ENCODE measurements at places on chromosomes 4 and X.

DNA sequence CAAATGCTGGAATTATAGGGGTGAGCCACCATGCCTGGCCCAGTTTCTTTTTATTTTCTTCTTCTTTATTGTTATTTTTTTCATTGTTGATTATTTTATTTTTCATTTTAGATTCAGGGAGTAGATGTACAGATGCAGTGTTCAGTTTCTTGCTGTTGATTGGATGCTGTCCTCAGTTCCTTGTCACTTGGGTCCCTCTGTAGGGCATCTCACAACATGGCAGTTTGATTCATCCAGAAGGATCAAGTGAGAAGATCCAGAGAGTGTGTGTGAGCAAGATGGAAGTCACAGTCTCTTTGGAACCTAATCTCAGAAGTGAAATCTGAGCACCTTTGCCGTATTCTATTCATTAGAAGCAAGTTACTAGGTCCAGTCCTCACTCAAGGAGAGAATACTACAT, 20.9 kb downstream of the HMGB3 start:
- H3K27me3 ChIP-seq: no peaks in the 10 kb centered on the region
- peaks cover 7% of the 10 kb centered on the region for H3K36me3 ChIP-seq
- no peak overlapping the region for H3K4me3 ChIP-seq
- DNase-seq: no peak
- no peaks in the 10 kb centered on the region for H3K4me1 ChIP-seq

- no peak overlapping the region for H3K4me3 ChIP-seq
- no peaks in the 10 kb centered on the region for H3K36me3 ChIP-seq
- H3K27ac ChIP-seq: no peak overlapping the region
- no peak for DNase-seq
- no peaks in the 10 kb centered on the region for H3K4me1 ChIP-seq
Measured at GRCh38 chrX:131782646-131783045, 238.8 kb downstream of the OR13H1 start.

- peak; percentile 56 for DNase-seq
- no peak overlapping the region for H3K27ac ChIP-seq
- no peaks in the 10 kb centered on the region for H3K27me3 ChIP-seq
- H3K36me3 ChIP-seq: no peaks in the 10 kb centered on the region
- H3K4me3 ChIP-seq: no peak overlapping the region
Measured at GRCh38 chr4:972651-973424, 531 bp downstream of the DGKQ start.

DNA sequence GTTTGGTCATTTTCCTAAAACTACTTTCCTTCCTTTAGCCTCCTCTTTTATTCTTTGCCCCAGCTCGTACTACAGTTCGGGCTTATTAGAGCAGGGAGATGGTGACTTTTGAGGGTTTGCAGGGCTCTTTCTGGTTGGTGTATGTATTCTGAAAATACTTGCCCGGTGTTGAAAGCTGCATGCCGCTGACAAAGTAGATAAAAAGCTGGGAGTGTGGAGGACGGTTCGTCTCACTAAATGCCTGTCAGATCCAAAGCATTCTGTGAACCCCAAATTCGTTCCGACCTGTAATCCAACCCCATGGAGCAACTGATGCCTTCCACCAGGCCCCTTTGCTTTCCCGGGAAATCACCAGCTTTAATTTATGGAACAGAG, 19.2 kb downstream of the TRIM2 start:
- H3K27ac ChIP-seq: peak overlapping the region; percentile 69
- H3K4me3 ChIP-seq: peak overlapping the region; percentile 87
- no peaks in the 10 kb centered on the region for H3K27me3 ChIP-seq
- DNase-seq: no peak

DNA sequence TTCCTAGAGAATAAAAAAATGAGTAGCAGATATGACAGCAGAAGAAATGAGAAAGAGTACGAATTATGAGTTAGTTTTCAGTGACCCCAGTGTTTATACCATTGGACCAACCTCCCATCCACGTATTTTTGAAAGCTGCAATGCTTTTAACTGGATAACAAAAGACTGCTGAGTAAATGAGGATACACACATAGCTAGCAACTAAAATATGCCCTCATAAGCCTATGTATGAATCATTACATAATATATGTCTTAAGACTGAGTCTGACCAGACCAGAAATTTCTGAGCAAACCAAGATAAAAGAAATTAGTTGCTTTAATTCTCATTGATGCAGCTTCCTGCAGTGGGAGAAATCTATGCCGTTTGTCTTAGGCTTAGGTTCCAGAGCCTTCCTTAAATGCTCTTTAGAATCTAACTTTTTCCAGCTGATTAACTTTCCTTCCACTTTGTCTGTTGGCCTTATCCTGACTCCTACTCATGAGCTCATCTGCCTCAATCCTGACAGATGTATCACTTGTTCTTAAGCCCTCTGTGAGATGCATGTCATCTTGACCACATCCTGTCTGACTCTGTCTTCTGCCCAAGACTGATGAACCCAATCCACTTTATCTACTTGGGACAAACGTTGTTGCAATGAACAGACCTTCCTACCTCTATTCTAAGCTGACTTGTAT, 301.4 kb upstream of the AADAT start:
- H3K4me1 ChIP-seq: no peaks in the 10 kb centered on the region
- no peak overlapping the region for H3K4me3 ChIP-seq
- DNase-seq: no peak
- H3K36me3 ChIP-seq: no peaks in the 10 kb centered on the region

- H3K27ac ChIP-seq: no peak overlapping the region
- no peak for DNase-seq
- H3K36me3 ChIP-seq: no peaks in the 10 kb centered on the region
- H3K4me1 ChIP-seq: peaks cover 5% of the 10 kb centered on the region
Measured at GRCh38 chr4:2047031-2047660, 12.0 kb upstream of the NAT8L start.

DNA sequence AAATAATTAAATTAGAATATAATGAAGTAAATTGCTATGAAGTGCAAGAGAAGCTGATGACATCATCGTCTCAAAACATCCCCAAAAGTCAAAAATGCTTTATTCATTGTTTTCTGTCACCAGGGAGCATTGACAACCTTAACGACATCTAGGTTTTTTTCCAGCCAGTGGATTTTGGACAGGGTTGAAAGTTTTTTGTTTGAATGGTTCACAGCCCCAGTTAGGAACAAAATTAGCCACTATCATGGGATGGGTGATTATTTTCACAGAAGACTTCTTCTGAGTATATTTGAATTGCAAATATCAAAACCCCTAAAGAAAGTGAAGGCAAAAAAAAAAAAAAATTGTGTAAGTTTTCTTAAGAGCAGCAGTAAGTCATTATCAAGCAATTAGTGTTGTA, 826.1 kb downstream of the STPG2 start:
- no peak overlapping the region for H3K4me3 ChIP-seq
- H3K27ac ChIP-seq: no peak overlapping the region
- no peaks in the 10 kb centered on the region for H3K4me1 ChIP-seq
- no peaks in the 10 kb centered on the region for H3K36me3 ChIP-seq
- no peaks in the 10 kb centered on the region for H3K27me3 ChIP-seq

DNA sequence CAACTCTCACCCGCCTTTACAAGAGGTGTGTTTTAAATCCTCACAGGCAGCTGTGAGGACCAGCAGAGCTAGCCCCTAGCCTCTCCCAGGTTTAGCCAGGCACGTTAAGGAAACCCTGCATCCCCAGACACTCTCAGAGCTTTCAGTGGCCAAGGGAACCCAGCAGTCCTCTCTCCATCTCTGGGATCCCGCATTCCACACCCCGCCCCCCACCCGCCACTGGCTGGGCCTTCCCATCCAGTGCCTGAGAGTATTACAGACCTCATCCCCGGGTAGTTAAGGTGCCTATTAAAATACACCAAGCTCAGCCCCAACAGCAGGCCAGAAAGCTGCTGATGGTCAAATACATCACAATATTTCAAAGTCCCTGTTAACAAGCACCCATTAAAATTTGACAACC, 256.2 kb downstream of the BCOR start:
- peaks cover 37% of the 10 kb centered on the region for H3K27me3 ChIP-seq
- peaks cover 7% of the 10 kb centered on the region for H3K36me3 ChIP-seq
- no peak overlapping the region for H3K27ac ChIP-seq
- H3K4me1 ChIP-seq: no peaks in the 10 kb centered on the region
- no peak for DNase-seq

- no peak overlapping the region for H3K27ac ChIP-seq
- H3K4me3 ChIP-seq: peak overlapping the region; percentile 75
- DNase-seq: no peak
- H3K27me3 ChIP-seq: peaks cover 6% of the 10 kb centered on the region
- H3K36me3 ChIP-seq: peaks cover 6% of the 10 kb centered on the region
Measured at GRCh38 chr4:6257247-6258025, 12.2 kb upstream of the WFS1 start.

DNA sequence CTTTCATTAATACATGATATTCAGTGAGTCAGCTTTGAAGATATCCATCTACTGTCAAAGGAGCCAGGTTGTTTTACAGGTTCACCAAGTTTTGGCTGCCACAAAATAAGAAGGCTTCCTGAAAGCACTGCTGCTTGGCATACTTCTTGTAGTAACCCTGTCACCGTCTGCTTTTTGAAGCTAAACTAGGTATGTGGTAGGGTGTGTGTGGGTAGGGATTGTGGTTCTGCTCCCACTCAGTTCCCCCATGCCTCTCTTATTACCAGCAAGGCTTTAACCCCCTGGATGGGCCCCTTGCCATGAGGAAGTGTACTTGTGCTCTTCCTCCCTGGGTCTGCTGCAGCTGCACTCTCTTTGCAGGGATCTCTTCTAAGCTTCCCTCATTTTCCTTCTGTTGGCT, 191.2 kb downstream of the BANK1 start:
- peaks cover 11% of the 10 kb centered on the region for H3K36me3 ChIP-seq
- no peaks in the 10 kb centered on the region for H3K27me3 ChIP-seq
- H3K4me3 ChIP-seq: no peak overlapping the region
- DNase-seq: no peak

DNA sequence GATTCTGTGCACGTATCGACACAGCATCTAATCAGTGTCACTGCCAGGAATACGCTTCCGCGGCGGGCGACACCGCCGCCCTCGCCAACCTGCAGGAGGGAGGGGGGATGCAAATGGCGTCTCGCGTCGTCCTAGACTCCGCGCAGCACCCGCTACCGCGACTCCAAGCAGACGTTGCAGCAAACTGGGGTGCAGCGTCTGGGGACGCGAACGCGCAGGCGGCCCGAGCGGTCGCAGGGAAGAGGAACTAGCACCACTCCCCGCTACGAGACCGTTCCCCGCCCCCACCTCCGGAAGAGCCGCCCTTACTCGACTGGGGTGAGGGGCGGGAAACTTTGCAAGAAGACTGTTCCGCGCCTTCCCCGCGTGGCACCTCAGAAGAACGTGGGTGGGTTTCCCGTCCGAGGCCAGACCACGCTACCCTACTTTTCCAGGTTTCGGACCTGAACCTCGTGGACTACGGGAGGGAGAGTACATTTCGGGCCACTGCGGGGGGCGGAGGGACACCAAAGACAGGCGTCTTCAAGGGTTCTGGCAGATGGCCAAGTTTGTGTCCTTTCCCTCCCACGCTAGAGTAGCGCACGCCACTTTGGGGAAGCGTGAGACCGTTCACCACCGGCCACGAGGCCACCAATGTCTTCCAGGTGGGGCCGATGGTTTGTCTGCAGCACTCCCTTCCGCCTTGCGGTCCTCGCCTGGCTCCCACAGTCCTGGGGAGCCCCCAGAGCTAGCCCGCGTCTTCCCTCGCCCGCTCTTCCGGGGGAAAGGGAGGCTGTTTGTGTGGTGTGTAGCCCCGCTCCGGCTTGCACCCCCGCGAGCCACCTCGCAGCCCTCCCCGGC, 78.0 kb upstream of the BCOR start:
- H3K27me3 ChIP-seq: no peaks in the 10 kb centered on the region
- peak overlapping the region; percentile 99 for H3K27ac ChIP-seq
- DNase-seq: peak; percentile 88
- no peaks in the 10 kb centered on the region for H3K36me3 ChIP-seq
- H3K4me1 ChIP-seq: peaks cover 29% of the 10 kb centered on the region

GRCh38 chr4:142844782-142845181, 1.3 kb downstream of the INPP4B start:
- H3K27me3 ChIP-seq: peaks cover 55% of the 10 kb centered on the region
- H3K36me3 ChIP-seq: peaks cover 8% of the 10 kb centered on the region
- DNase-seq: no peak
- no peak overlapping the region for H3K27ac ChIP-seq
- peaks cover 19% of the 10 kb centered on the region for H3K4me1 ChIP-seq

GRCh38 chr4:65546882-65547416, 123.3 kb downstream of the EPHA5 start:
- no peaks in the 10 kb centered on the region for H3K4me1 ChIP-seq
- H3K4me3 ChIP-seq: no peak overlapping the region

DNA sequence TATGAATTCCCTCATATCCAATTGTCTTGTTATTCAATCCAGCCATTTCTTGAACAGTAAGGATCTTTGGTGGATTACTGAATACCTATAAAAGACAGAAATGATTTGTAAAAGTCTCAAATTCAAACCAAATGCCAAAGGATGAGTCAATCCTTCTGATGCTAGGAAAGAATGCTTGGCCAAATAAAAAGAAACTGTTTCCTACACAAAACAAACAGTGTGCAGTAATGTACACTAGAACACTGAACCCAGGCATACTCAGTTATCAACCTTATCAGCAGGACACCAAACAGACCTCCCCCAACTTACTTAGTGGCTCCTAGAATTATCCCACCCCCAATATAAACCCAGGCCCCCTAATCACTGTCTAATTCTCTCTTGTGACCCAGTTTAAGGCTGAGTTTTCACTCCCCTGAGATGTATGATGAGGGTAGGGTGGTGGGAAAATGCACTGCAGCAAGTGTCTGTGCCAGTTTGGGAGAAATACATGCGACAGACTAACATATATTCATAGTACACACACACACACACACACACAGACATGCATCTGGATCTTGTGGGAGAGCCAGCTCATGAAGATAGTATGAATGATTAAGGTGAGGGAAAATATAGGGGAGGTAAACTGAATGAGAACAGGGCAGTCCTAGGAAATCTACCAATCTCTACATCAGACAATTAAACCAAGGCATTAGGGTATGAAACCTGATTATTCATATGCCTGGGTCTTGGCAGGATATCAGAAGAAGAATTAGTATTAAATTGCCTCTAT, 35.0 kb downstream of the CLDN2 start:
- H3K27me3 ChIP-seq: no peaks in the 10 kb centered on the region
- no peak overlapping the region for H3K4me3 ChIP-seq
- DNase-seq: no peak
- no peak overlapping the region for H3K27ac ChIP-seq
